ENCODE measurements at places on chromosomes 1 and 21.

DNA sequence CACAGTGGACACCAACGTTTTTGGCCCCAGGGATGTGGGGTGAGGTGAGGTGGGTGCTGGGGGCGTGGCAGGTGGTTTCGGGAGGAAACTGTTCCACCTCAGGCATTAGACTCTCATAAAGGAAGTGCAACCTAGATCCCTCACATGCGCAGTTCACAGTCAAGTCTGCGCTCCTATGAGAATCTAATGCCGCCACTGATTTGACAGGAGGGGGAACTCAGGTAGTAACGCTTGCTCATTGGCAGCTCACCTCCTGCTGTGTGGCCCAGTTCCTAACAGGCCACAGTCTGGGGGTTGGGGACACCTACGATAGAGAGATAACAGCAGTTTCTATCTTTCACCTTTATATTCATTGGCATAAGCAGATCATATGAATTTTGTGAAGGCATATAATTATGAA lies 347.1 kb downstream of the VAV3 start:
- DNase-seq, result no peak

GRCh38 chr1:26772687-26773086 lies 15.1 kb upstream of the PIGV start:
- peak; percentile 90 for DNase-seq

DNA sequence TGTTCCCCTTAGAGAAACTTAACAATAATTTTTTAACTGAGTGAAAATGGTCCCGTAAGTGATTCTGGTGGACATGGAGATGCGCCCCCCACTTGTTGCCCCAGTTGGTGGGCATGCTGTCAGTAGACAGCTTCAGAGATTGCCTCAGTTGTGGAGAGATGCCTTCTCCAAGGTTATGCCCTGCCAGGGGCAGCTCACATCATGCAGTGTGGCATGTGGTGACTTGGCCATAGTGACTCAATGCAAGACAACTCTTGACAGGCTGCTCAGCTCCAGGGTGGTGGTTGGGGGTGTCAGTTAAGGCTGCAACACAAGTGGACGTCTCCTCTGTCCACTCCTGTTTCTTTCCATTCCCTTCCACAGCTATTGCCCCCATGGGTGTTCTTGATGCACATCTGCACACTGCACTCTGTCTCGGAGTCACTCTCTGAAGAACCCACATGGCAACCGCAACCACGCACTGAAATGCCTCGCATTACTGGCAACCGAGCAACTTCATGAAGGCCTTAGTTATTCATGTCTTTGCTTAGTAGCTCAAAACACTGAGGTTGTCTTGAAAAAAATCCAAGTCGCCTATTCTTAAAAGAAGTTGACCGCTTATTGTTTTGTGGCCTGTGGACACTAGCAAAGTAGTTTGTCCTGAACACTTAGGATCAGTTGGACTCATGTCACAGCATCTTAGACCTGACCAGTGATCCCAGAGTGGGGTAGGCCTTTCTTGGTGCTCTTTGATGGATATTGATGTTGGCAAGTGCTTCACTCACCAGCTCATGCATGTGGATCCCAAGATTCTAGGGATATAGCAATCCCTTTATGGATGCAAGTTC lies 54.8 kb upstream of the USP1 start:
- no peak for DNase-seq

DNA sequence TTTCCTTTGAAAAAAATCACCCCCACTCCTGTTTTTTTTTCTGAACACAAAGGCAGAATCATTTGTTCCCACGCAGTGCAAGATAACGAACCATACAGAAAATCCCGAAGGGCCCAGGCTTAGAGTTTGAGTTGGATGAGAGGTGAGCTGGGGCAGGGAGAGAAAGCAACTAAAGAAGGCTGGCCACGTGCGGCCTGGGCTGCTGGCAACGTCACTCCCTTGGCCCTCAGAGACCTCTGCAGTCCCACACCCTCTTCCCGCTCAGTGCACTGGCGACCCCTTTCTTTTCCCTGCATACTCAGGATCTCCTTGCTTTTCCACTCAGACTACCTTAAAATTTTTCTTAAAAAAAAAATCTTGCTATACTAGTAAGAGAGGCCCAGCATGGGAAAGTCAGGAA lies 28.2 kb upstream of the CRNN start:
- no peak for DNase-seq

GRCh38 chr1:160330119-160330518 lies 12.9 kb downstream of the COPA start:
- DNase-seq, result no peak

Data from GM03348 (cell line).